M059J (cell line): ENCODE measurements at places on chromosomes 12 and 14. TPM values are rescaled to one million over a fixed set of nuclear protein-coding genes. Genes with fewer than 3 reads are reported as not detected.

DNA sequence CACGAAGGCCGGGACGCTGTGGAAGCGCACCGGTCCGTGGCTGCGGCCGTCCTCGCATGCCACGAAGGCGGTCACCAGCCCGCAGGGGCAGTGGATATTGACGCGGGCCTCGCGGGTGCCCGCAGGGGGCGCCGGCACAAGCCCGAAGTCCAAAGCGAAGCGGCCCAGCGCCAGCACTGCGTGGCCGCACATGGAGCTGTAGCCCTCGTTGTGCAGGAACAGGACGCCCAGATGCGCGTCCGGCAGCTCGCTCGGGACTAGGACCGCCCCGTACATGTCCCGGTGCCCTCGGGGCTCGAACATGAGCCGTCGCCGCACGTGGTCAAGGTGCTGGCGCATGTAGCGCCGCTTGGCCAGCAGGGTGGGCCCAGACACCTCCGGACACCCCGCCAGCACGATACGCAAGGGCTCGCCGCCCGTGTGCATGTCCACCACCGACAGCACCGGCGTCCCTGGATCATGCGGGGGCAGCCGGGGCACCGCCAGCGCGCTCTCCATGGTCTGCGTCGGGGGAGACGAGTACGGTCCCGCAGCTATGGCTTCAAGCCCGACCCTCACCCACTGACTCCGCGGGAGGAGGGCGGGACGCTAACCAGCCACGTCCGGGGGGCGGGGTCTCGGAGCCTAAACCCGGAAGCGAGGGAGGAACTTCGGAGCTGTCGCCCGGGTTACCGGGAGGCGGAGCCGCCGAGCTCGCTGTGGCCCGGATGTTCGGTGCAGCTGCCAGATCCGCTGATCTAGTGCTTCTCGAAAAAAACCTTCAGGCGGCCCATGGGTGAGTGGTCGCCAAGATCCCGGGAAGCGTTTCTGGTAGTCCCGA, at the start of the genes JKAMP and L3HYPDH:
JKAMP (plus strand) TSS at position 699 of the 820 bp plus-strand sequence; CDS start at position 772, 73 bp downstream.
L3HYPDH (minus strand) TSS at position 590 of the 820 bp plus-strand sequence; CDS start at position 498, 92 bp downstream.
- peak; percentile 94 for DNase-seq

DNA sequence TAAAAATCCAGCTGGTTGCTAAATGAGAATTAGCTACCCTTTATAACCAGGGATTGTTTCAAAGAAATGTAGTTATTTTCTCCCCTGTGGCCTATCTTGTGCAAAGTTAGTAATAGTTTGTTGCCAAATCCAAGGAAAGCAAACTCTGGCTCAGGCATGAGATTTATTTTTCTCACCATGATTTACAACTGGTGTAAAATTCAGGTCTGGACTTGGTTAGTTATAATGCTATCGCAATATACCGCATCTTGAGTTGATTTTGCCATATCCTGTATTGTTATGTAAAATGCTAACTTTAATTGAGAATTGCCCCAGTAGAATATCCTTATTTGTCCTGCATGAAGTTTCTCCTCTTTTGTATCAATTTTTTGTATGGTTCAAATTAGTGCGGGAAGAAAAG, 135.5 kb downstream of the CRADD start:
- DNase-seq = no peak

DNA sequence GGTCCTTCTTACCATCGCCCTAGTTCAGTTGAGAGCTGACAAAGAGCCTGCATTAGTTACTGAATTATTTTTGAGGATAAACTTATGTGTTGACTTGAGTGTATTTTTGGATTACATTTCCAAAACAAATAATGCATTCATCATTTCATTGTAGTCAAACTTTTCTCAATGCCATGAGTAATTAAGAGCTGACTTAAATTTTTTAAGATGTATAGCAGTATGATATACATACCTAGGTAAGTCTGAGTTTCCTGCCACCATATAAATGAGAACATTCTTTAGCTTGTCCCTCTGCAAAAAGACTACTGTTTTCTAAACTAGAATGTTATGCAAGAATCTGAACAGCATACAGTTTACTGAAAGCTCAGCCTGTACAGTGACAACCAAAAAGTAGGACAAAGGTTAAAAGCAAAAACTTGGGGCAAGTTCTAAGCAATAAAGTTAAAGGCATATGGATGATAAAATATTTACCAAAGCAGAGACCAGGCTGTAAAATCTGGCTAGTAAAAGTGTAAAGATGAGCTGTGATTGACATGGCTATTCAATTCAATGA, 82.1 kb upstream of the FERMT2 start:
- DNase-seq = no peak

GRCh38 chr12:4242595-4242994, 31.0 kb upstream of the CCND2 start:
- DNase-seq = no peak

DNA sequence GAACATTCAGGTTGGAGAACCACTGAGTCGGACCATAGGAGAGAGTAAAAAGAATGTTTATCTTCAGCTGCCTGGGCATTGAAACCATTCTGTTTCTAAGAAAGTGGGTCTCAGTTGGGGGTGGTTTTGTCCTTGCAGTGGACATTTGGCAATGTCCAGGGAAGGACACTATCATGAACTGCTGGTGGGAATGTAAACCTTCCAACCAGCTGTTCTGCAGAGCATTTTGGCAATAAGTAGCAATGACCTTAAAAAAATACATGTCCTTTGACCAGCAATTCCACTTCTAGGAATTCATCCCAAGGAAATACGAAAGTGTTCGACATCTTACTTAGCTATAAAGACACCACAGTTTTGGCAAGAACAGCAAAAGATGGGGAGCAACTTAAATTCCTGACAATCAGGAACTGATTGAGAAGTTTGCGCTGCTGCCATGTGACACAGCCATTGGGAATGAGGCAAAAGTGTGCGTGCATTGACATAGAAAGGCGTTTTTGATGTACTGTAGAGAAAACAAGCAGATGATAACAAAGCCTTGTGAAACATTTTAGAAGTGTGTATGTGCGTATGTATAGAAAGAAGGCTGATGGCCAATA, 82.9 kb upstream of the MAP1LC3B2 start:
- DNase-seq = no peak

DNA sequence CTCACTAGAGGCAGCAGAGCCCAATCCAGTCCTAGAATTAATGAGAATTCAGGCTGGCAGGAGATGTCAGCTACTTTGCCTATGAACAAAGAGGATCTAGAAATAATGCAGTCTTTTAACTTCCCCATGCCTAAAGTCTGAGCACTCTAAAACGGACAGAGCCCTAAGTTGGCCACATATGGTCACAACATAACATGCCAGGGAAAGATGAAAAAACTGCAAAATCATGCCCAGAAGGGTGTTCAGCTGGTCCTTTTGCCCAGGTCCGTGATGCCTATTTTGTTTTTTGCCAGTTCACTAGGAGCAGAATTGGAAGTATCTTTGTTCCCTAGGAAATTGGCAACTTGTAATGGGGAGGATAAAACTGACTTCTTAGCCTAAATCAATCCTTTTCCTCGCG, 20.3 kb upstream of the LMNTD1 start:
- no peak for DNase-seq

GRCh38 chr12:132416827-132417226, 73.1 kb upstream of the FBRSL1 start:
- DNase-seq = no peak

- DNase-seq = peak; percentile 86
These were observed 31.4 kb downstream of the CFAP251 start for GRCh38 chr12:121949648-121950397.

- no peak for DNase-seq
These were observed 23.7 kb upstream of the YAF2 start for GRCh38 chr12:42261708-42262107.

- DNase-seq = no peak
These were observed 434.1 kb upstream of the RPL10L start for GRCh38 chr14:47085678-47086077.

- DNase-seq = no peak
These were observed 54.3 kb downstream of the SVOP start for GRCh38 chr12:108966378-108967151.

DNA sequence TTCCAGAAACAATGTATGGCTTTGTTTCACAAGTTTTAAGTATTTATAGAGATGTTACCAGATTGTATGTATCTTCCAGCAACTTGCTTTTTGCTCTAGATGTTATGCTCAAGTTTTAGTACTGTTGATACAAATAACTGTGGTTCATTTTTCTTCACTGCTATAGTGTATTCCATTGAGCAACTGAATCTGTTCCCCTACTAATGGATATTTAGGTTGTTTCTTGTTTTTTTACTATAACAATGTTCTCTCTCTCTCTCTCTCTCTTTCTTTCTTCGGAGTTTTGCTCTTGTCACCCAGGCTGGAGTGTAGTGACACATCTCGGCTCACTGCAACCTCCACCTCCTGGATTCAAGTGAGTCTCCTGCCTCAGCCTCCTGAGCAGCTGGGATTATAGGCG, 16.6 kb downstream of the HCAR2 start:
- no peak for DNase-seq

DNA sequence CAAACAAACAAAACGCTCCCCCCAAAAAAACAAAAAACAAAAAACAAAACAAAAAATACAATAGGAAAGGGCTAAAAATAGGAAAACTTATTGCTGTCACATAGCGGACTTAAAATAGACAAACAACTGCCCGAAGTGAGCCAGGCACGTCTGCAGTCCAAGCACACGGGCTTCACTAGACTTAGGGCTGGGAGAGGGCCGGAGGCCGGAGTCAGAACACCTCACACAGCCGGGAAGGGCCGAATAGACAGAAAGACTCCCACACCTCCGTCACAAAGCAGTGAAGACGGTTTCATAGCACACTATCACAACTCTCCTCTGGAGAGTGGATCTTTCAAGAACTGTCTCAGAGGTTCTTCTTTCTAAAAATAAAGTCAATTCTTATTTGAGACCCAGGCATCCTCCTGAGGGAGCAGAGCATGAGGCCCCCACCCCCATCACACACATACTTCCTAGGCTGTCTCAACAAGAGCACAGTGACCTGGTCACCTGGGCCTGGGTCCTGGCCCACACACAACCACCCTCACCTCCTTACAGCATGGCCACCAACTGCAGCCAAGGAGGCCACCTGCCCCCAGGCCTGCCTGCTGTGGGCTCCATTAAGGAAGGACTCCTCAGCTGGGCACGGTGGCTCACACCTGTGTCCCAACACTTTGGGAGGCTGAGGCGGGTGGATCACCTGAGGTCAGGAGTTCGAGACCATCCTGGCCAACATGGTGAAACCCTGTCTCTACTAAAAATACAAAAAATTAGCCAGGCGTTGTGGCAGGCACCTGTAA, 6.7 kb downstream of the BAG5 start:
- no peak for DNase-seq

- DNase-seq = no peak
These were observed 205.7 kb upstream of the NPAS3 start for GRCh38 chr14:32733015-32733414.

DNA sequence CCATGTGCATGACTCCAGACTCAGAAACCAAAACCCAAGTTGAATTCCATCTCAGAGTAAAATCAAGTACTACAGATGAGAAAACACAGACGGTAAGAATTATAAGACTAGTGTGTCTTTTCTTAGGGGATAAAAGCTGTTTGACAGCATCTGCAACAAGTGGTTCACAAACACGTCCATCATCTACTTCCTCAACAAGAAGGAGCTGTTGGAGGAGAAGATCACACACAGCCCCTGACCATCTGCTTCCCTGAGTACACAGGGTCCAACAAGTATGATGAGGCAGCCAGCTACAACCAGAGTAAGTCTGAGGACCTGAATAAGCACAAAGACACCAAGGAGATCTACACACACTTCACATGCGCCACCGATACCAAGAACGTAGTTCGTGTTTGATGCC, 110.7 kb upstream of the ATF7IP start:
- no peak for DNase-seq

DNA sequence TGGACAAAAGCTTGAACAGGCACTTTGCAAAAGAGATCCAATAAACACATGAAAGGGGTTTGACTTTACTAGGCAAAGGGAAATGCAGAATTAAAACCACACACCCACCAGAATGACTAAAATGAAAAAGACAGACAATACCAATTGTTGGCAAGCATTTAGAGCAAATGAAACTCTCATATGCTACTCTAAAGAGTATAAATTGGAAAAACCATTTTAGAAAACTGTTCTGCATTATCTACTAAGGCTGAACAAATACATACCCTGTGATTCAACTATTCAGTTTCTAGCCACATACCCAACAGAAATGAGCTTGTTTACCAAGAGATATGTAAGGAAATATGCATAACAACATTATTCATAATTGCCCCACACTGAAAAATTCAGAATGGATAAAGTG, 8.5 kb upstream of the IL22 start:
- no peak for DNase-seq

DNA sequence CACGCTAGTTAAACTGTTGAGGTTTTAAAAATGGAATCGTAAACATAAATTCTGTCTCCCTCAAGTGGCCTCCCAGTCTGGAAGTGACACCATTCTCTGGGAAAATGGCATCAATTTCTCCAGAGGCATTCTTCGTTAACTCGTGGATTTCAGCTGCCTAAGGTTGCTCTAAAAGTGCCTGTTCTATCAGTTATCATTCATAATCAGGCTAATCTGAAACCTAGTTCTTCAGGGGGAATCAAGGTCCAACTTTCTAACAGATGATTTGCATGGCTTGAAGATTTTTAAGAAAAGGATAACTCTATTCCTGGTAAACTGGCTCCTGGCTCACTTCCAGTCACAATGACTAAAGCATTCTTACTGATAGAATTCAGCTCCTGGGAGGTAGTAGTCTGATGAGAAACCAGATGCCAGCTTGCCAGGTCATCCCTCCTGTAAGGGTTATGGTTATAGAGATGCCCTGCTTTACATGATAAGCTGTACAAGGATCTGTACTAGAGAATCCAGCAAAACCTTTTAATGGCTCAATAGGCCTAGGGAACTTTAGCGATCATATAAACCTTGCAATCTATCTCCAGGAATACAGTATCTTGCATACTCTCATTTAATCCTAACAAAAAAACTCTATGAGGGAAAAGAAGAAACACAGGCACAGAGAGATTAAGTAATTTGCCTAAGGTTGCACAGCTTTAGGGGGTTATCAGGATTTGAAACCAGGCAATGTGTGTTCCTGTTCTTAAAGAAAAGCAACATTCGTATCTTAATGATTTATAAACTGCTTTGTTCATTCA, 1.5 kb downstream of the L3HYPDH start:
- DNase-seq = peak; percentile 97

EPS8 gene
- 57.6 and 79.5 TPM in 2 replicates for total RNA-seq

SLC7A8 gene
- total RNA-seq = 3.0 and 4.0 TPM in 2 replicates

CATSPERB gene
- not detected in 2 replicates for total RNA-seq

CEBPE gene
- not detected in 2 replicates for total RNA-seq

B3GNT4 gene
- total RNA-seq = 0.15 and 0.34 TPM in 2 replicates

IAPP gene
- not detected in 2 replicates for total RNA-seq

GNB3 gene
- total RNA-seq = 0.57 TPM in 1 of 2 replicates, not detected in the other

GPX2 gene
- not detected in 2 replicates for total RNA-seq

IQSEC3 gene
- not detected in 2 replicates for total RNA-seq

SERPINA12 gene
- total RNA-seq = not detected in 2 replicates

GXYLT1 gene
- total RNA-seq = 9.7 and 16.1 TPM in 2 replicates
